ENCODE measurements at places on chromosomes 1 and 21.

DNA sequence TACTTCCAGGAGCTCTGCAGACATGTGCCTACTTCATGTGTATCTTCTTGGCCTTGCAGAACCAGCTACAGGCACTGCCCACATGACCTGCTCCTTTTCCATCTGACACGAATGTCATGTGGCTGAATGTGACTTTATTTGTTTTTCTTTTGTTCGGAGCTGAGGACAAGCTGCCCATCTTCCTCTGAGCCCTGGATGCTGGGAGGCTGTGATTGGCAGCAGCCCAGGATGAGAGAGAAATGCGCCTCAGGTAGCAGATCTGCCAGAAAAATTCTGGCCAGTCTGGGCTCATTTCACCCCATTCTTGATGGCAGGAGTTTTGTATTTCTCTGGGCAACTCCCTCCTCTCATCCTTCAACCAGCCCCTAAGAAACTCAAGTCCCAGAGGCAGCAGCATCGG is 372.0 kb downstream of the RPS6KC1 start:
- DNase-seq = no peak

GRCh38 chr21:41170859-41171609 is 3.1 kb downstream of the BACE2 start:
- DNase-seq = peak; percentile 63

- no peak for DNase-seq
These were observed 364.8 kb upstream of the ESRRG start for GRCh38 chr1:217088011-217088410.

- DNase-seq = no peak
These were observed 16.7 kb downstream of the CAMTA1 start for GRCh38 chr1:6801966-6802365.

- peak; percentile 91 for DNase-seq
These were observed at the start of gene MACF1 for GRCh38 chr1:39204441-39205081. TSS of gene MACF1 (plus strand) at chr1:39204695. CDS start at chr1:39205023, 328 bp downstream.

GRCh38 chr21:42315296-42315891 is at the start of gene TFF3:
TSS of gene TFF3 (minus strand) at chr21:42315409. CDS start at chr21:42315374, 35 bp downstream.
- no peak for DNase-seq

DNA sequence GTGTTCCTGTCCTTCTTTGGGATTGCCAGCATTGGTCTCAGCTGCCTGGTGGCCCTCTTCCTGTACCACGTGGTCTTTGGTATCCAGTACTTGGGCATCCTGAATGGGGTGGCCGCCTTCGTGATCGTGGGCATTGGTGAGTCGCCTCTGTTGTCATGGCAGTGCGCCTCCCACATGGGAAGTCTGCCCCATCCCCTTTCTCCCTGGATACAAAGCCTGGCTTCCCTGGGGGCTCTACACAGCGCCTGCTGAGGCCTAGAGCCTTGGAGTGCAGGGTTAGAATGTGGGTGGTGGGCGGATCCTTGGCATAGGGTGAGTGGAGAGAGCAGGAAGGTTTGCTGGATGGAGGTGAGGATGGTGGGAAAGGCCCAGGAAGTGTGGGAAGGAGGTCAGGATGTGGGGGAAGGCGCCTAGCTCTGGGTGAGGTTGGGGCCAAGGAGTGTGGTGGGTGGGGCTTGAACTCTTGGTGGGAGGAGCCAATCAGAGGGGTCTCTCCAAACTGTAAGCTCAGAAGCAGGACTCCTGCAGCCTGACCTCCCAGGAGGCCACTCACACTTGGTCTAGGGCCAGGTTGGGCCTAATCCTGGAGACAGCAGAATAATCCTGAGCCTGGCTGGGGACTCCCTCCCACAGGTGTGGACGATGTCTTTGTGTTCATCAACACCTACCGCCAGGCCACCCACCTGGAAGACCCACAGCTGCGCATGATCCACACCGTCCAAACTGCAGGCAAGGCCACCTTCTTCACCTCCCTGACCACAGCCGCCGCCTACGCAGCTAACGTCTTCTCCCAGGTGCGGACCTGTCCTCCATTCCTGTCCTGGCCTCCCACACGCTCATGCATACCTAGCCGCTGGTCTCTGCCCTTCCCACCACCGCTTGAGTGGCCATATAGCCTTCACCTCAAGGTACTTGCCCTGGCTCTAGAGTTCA is 36.7 kb downstream of the DISP3 start:
- DNase-seq = no peak

GRCh38 chr1:236491469-236492136 is 32.2 kb upstream of the LGALS8 start:
- no peak for DNase-seq

GRCh38 chr1:64006276-64007051 is 197.0 kb upstream of the UBE2U start:
- DNase-seq = peak; percentile 83

- DNase-seq = no peak
These were observed 3.7 kb upstream of the TRABD2B start for GRCh38 chr1:48000883-48001282.

DNA sequence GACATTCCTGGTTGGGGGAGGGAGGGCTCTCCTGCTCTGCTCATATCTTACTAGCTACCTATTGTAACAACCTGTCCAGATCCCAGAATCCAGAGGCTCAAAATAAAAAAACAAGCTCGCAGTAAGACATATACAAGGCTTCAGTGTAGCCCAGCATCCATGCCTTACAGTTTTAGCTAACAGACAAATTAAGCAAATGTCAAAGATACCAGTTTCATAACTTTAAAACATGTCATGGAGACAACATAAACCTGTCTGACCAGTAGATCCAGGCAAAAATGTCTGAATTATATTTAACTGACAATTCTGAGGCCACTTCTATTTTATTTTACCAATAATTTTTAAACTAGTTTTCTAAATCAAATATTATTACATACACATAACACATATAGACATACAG is 167.7 kb upstream of the TNR start:
- no peak for DNase-seq

DNA sequence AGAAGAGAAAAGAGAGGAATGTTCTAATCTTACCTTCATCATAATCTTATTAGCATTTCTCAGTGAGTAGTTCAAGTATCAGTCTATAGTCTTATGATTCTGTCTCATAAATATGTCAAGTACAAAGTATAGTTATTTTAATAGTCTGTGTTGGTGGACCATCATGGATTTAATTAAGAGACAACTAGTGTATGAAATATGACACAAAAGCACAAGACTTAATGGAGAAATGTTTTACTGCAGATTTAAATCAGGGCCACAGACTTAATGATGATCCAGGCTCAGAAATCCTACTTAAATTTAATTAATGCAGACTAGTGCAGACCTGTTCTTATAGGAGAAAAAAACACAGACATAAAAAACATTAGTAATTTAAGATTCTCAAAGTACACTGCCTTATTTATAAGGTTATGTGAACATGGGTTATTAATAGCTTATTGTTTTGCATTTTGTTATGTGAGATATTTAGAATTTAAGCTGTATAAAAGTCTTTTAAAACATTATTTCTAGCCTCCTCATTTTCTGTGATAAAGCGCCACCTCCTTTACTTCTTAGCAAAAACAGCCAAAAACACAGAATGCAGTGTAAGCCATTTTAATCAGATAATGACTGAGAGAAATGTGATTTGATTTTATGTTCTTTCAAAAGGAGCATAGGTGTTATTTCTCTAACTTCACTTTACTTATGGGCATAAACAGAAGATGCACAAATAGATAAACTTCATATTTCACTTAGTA is 255.0 kb upstream of the SNX7 start:
- DNase-seq = no peak

DNA sequence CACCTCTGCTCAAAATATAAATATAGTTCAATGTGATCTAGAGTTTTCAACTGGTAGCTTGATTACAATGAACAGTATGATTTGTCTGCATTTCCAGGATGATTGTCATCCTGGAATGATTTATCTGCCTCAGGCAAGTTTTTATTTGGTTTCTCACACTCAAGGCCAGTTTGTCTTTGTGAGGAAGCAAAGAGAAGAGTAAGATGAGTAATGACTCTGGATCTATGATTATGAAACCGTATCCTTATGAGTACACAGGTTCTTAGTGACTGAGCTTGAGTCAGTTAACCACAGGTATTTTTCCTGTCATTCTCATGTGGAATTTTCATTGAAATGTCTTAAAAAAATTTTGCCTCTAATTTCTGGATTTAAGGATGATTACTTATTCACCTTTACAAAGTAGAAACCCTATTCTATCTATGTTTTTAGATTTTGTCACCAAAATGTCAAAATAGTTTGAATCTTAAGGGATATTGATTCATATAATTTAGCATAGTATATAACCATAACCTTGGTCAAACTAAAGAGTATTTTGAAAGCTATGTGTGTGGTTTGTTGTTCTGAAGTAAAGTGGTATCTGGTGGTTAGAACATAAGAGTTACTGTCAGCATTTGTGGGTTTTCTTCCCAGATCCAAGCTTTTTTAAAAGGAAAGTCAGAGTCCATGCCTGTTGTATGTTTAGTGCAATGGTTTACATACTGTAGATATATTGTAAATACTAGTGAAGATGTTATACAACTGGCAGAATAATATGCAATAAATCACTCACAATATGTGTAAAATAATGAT is 145.0 kb downstream of the RASAL2 start:
- peak; percentile 99 for DNase-seq

DNA sequence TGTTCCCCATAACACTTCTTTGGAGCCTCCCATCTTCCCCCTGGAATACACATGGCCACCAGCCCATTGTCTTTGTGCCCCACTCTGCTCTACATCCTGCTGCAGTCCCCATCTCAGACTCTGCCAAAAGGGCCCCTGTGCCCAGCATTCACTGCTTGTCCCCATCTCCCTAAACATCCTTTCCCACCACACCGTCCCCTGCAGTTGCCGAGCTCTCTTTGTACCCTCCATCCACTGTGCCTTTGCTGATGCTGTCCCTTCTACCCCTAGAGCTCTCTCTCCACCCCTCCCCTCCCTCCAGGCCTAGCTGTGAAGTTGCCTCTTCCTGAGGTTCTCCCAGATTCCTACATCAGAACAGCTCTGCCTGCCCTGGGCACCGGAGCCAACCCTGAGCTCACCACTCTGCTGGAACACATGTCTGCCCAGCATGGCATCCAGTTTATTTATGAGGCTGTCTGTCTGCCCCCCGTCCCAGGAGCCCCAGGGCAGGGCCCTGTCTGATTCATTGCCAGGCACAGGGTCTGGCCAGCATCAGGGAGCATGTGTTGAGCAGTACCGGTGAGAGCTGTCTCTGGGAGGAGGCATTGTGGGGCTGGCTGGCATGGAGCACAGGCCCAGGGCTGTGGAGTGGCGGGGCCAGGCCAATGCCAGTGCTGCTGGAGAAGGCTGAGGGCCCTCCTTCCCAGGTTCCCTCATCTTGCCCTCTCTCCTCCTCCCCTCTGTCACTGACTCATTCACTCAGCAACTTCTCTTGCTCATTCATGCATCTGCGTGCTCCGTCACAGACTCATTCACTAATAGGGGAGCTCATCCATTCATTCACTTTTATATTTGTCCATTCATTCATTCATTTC is 28.8 kb downstream of the EDN2 start:
- peak; percentile 71 for DNase-seq

- DNase-seq = no peak
These were observed 125.6 kb downstream of the CACNA1E start for GRCh38 chr1:181608948-181609347.

DNA sequence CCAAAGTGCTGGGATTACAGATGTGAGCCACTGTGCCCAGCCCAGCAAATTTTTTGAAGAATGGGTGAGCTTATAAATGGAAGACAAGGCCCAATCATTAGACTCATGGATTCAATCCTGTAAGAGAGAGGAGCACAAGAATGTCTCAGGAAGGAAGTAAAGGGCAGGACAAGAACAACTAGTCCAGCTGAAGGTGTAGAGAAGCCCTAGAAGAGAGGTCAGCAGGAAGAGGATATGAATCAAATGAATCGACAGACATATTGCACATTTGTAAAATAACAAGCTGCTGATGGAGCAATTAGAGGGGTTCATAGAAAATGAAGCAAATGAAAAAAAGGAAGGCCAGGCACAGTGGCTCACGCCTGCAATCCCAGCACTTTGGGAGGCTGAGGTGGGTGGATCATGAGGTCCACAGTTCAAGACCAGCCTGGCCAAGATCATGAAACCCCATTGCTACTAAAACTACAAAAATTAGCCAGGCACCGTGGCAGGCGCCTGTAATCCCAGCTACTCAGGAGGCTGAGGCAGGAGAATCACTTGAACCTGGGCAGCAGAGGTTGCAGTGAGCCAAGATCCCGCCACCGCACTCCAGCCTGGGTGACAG is 74.9 kb downstream of the MIS18A start:
- no peak for DNase-seq

GRCh38 chr1:116152950-116153691 is 41.9 kb downstream of the MAB21L3 start:
- no peak for DNase-seq

DNA sequence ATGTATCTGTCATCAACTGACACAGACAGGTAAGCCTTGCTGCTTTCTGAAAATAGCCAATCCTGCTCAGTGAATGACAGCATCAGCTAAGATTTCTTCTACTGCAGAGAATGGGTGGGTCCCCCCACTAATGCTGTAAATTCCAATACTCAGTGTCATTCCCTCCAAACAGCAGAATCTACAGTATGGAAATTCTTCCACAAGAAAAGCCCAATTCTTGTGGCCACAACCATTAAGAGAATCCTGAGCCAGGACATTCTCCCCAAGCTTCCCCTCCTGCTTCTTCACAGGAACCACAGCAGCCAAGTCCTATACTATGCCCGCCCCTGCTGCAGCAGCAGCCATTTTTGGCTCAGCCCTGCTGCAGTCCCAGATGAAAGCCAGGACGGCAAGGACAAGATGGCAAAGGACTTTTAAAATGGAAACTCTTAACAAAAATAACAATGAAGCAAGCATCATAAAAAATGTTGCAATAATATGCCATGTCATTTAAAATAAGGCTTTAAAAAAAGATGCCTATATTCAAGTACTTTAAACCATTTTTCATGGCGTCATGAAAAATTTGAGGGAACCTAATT is 26.8 kb downstream of the EIF4G3 start:
- DNase-seq = peak; percentile 65

DNA sequence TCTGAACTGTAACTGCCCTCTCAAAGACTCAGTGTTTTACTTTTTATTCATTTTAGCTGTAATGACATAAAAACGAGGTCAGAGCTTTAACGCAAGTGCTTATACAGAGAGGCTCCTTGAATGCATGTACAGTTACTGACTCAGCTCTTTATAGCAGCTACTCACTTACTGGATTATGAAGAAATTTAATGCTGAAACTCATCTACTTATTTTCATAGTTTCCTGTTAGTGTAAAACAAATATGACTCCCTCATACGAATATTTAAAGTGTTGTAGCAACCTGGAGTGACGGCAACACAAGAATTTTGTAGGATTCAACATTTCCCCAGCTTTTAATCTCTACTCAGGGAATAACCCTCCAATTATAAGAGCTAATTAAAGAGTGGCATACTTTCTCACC is 32.7 kb downstream of the ADSS2 start:
- no peak for DNase-seq
